ENCODE measurements at places on chromosomes 13 and 19. TPM values are rescaled to one million over a fixed set of nuclear protein-coding genes. Genes with fewer than 3 reads are reported as not detected.

ADGRL1 gene
- 0.53 TPM for polyA plus RNA-seq

LGI4 gene
- not detected for polyA plus RNA-seq

HIF3A gene
- not detected for polyA plus RNA-seq

KASH5 gene
- polyA plus RNA-seq, result not detected

SIGLEC5 gene
- polyA plus RNA-seq, result 0.49 TPM

CYP4F3 gene
- not detected for polyA plus RNA-seq

CYP2F1 gene
- polyA plus RNA-seq, result not detected

TTYH1 gene
- polyA plus RNA-seq, result not detected

EFNB2 gene
- polyA plus RNA-seq, result not detected

TMEM221 gene
- polyA plus RNA-seq, result not detected

MTUS2 gene
- polyA plus RNA-seq, result not detected

SYMPK gene
- polyA plus RNA-seq, result 14.6 TPM

PCDH9 gene
- polyA plus RNA-seq, result 0.77 TPM

SIN3B gene
- polyA plus RNA-seq, result 7.9 TPM

GGACT gene
- polyA plus RNA-seq, result 13.0 TPM

TMEM38A gene
- 0.78 TPM for polyA plus RNA-seq

CLEC4G gene
- polyA plus RNA-seq, result not detected

PDS5B gene
- polyA plus RNA-seq, result 29.3 TPM

SIGLEC11 gene
- polyA plus RNA-seq, result not detected

ZNF480 gene
- 22.4 TPM for polyA plus RNA-seq

F10 gene
- polyA plus RNA-seq, result not detected

CALR3 gene
- not detected for polyA plus RNA-seq

CYP4F12 gene
- not detected for polyA plus RNA-seq

F2RL3 gene
- not detected for polyA plus RNA-seq

ZNF763 gene
- 0.91 TPM for polyA plus RNA-seq

ZNF726 gene
- 1.8 TPM for polyA plus RNA-seq

SLC10A2 gene
- polyA plus RNA-seq, result not detected

DACH1 gene
- polyA plus RNA-seq, result 0.72 TPM

UPF3A gene
- polyA plus RNA-seq, result 8.9 TPM

B3GNT3 gene
- not detected for polyA plus RNA-seq

CEACAM4 gene
- polyA plus RNA-seq, result 0.61 TPM

FAM124A gene
- polyA plus RNA-seq, result 0.03 TPM

PODNL1 gene
- polyA plus RNA-seq, result not detected

TNNT1 gene
- polyA plus RNA-seq, result not detected

NAPSA gene
- polyA plus RNA-seq, result 2.2 TPM

RAB11B gene
- polyA plus RNA-seq, result 106 TPM

CEACAM20 gene
- not detected for polyA plus RNA-seq

MADCAM1 gene
- 0.30 TPM for polyA plus RNA-seq

FAM216B gene
- not detected for polyA plus RNA-seq

SOX1 gene
- polyA plus RNA-seq, result not detected

MEDAG gene
- polyA plus RNA-seq, result not detected

F7 gene
- not detected for polyA plus RNA-seq

ZNF541 gene
- not detected for polyA plus RNA-seq

ZNF749 gene
- 4.1 TPM for polyA plus RNA-seq

OLFM4 gene
- not detected for polyA plus RNA-seq

KLF12 gene
- polyA plus RNA-seq, result 28.1 TPM

ADGRE3 gene
- not detected for polyA plus RNA-seq

SIGLEC12 gene
- not detected for polyA plus RNA-seq

NLRP9 gene
- not detected for polyA plus RNA-seq

APOC4 gene
- polyA plus RNA-seq, result not detected

KL gene
- polyA plus RNA-seq, result not detected

SERPINE3 gene
- polyA plus RNA-seq, result not detected

SIAH3 gene
- not detected for polyA plus RNA-seq

SPTBN4 gene
- polyA plus RNA-seq, result not detected

All from immature natural killer cell (primary cell).